Iris pigment epithelial cell (primary cell): ENCODE measurements at places on chromosomes 4 and X.
A peak's percentile ranks its signal among the peaks of the same experiment; 100 is the strongest.

- no peak for DNase-seq
Measured at GRCh38 chrX:140099221-140099620, 133.9 kb upstream of the CXorf66 start.

GRCh38 chr4:3330707-3331106 lies 37.9 kb downstream of the RGS12 start:
- no peak for DNase-seq

DNA sequence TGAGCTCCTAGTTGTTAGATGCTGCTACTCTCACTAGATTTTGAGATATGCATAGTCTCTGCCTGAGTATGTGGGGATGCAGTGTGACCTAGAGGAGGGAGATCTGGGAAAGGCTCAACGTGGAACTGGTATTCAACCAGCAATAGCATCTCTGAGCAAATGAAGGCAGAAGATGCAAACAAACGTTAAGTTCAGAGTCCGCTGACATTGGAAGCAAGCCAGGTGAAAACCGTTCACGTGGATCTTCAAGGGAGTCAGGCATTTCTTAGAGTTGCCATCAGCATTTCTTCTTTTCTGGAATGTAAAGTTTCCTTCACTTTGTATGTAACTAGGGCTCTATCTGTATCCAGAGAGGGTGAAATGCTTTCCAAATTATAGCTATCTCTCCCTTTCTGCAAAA lies 59.9 kb downstream of the C4orf51 start:
- peak; percentile 56 for DNase-seq

DNA sequence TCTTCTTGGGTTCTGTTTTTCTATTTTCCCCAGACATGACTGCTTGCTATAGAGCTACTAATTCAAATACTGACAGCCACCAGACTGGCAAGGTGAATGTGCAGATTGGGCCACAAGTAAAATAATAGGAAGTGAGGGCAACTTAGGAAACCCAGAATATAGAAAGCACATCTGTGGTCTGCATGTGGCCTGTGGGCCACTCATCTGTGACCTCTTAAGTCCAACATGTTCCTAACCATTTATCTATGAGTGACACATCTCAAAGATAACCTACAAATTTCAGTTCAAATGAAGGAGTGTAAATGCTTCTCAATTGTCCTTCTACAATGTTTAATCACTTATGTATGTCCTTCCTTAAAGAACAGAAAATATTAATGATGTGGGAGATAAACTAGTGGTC lies 128.9 kb downstream of the REELD1 start:
- no peak for DNase-seq

- no peak for DNase-seq
Measured at GRCh38 chrX:108071578-108071977, 19.8 kb downstream of the PSMD10 start.

GRCh38 chr4:37223732-37224131 lies 20.8 kb upstream of the NWD2 start:
- no peak for DNase-seq

DNA sequence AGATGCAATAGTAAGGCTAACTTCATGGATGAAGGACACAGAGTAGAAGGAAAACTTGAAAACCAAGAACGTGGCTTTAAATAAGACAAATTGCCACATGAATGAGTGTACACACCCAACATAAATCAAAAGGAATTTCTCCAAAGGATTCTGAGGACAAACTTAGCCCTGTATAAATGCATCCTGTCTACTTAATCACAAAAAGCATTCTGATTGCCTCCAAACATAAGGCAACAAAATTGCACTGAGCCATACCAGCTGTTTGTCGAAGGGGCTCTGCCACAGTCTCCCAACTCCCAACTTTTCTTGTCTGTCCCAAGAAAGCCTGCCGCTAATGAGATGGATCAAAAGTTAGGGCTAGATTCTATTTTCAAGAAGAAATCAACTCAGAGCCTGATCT lies 194.3 kb downstream of the SOWAHB start:
- no peak for DNase-seq

DNA sequence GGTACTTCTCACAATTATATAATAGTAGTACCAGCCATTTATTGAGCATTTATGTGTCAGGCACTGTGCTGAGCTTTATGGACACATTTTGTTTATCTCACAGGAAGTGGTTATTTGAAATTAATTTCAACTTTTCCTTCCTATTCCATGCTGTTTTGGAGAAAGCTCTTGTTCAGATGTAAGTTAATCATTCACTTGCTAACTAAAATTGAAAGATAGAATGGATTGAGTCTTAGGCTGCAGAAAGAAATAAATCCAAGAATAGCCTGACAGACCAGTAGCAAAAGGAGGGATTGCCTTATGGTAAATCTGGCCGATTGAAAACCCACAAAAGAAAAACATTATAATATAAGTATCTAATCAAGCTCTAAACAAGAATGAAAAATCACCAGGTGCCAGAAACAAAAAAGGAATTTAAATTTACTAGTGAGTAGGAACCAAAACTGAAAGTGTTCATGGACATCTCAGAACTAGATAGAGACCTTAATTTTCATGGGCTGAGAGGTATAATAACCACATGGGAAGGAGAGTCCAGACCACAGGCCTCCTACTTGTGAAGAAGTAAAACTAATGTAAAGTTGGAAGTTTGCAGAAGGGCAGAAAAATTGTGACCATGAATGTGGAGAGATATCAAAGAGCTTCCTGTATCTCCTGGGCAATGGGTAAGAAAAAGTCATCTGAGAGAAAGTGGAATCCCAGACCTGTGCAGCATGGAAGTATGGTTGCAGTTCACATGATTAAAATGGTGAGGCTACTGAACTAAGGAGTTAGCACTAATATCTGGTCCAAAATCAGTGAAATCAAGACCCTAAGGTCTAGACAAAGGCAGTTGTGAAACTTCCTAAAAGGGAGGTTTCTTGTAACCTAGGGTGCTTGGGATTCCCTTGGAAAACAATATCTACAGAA lies 38.0 kb downstream of the RADX start:
- no peak for DNase-seq

DNA sequence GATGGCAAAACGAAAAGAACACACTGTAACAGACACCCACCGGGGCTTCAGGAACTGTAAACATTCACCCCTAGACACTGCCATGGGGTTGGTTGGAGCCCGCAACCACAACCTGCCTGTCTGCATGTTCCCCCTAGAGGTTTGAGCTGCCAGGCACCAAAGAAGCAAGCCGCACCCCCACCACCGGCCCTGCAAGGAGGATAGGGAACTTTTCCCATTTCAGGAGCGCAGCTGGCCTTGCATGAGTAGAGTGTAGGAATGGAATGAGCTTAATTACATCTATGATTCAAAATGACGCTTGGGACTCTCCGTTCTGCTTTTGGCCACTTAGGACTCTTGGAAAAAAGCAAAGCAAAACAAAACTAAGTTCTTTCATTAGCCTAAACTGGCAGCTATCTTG lies 243.6 kb upstream of the CTSO start:
- no peak for DNase-seq

GRCh38 chr4:175443547-175443946 lies 368.5 kb downstream of the GPM6A start:
- DNase-seq = peak; percentile 8

GRCh38 chrX:155334486-155335336 lies at the start of gene CLIC2:
Gene CLIC2 (minus strand): TSS chrX:155334614. CDS start chrX:155334427, 187 bp downstream.
- peak; percentile 54 for DNase-seq

DNA sequence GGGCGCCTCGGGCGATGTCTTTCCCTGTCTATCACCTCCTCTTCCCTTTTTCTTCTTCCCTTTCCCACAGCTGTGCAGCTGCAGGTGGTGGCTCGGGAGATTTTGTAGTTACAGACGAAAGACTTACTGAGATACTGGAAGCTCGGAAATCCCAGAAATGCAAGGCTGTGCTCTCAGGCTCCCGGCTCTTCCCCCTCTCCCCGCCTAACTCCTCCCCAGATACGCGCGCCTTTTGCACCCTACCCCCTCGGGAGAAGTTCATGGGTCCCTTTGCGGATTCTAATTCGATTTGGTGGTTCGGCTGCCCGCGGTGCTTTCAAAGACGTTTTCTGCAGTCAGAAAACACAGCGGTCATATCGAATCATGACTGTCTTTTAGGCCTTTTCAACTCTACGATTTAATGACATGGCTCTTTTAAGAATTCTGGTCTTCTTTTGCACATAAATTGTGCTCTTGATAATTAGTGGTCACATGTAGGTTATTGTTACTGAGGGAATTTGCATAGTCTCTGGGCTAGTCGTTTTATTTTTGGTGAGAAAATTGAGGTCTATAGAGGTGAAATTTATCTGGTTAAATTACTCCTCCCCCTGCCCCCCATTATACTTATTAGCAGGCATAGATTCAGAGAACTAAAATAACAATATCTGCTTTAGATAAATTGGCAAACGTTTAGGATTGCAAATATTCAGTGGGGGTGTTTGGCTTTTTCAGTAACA lies 1.6 kb downstream of the SEPTIN11 start:
- DNase-seq = peak; percentile 71

GRCh38 chr4:8207314-8207713 lies 8.2 kb downstream of the SH3TC1 start:
- no peak for DNase-seq

GRCh38 chr4:179196511-179196910 lies 1754.3 kb upstream of the AGA start:
- DNase-seq = peak; percentile 29

- no peak for DNase-seq
Measured at GRCh38 chr4:158036998-158037397, 135.8 kb downstream of the GASK1B start.

DNA sequence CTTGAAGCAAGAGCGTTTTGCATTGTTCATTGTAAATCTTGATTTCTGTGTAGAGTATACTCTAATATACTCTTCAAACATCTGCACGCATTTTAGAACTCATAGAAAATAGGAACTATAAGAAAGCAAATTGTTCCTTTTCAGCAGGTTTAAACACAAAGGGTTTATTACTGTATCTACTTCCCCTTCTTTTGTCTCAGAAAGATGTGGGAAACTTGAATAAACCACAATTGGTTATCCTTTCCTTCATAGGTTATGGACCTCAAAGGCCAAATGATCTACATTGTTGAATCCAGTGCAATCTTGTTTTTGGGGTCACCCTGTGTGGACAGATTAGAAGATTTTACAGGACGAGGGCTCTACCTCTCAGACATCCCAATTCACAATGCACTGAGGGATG lies 46.0 kb upstream of the GUCY1B1 start:
- DNase-seq = no peak

GRCh38 chr4:24995346-24995919 lies 35.3 kb downstream of the LGI2 start:
- no peak for DNase-seq

- DNase-seq = peak; percentile 28
Measured at GRCh38 chr4:81565142-81565870, 93.6 kb upstream of the RASGEF1B start.

DNA sequence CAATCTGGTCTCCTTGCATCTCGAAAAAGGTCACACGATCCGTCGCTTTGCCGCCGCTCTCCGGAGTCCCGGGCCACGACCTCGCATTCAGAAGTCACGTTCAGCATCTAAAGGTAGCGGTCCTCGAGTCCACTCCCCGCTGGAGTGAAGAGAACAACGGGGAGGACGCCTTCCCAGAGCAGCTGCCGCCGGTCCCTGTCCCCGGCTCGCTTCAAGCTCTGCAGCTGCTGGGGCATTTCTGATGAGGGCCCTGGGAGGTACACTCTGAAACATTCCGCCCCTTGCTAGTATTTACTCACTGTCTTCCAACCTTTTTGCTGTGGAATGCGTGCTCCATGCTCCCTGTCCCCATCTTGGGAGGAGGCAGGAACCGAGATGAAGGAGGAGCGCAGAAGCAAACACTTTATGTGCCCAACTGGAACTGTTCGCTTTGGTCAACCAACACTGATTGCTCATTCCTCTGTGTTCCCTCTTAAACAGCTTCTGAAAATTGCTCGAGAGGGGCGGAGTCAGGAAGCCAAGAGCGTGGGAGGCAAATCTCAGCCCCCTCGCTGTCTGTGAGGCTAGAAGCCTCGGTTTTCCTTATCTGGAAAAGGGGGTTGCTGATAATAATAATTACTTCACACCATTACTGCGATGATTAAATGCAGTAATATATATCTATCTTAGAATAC lies 6.4 kb upstream of the VAMP7 start:
- DNase-seq = no peak

GRCh38 chrX:12950851-12951594 lies 23.9 kb upstream of the TMSB4X start:
- no peak for DNase-seq

GRCh38 chr4:40418430-40419230 lies 83.5 kb downstream of the CHRNA9 start:
- no peak for DNase-seq

DNA sequence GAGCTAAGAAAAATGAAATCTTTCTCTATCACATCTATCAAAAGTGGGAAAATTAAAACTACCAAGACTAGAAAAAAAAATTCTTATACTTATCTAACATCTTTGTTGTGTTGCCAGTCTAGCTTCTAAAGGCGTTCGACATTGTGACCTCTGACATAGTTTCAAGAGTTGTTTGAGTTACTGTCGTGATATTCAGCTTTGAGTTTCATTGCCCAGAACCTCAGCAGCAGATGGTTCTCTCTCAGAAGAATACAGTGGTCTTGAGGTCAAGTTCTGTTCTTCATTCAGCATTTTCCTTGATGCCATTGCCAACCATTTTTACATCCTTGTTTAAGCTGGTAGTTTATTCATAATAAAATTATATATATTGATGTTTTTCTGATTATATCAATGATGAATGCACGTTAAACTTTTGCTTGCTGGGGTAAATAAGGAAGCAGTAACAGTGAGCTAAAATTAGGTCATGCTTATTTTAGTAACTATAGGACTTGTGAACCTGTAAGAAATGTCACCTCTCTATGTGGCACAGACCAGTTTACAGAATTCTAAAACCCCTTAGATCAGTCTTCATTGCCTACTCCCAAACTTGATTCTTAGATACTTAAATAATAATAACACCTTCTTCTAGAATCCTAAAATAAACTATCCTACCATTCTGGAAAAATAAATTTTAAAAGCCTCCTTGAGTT lies 23.1 kb upstream of the SMIM31 start:
- no peak for DNase-seq

DNA sequence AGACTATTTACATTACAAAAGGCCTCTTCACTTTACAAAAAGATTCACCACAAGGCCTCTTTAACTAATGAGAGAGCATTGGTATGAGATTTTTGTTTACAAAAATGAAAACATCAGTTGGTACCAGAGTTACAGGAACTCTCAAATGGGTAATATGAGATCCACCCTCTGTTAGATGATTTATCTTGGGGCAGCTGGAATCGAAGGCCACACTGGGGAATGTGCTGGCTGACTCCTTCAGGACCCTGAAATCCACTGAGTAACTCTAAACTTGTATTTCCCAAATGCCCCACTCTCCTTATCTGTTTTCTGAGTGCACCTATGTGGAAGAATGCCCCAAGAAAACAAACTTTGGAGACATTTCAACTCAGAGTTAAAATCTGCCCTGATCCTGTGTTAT lies 232.9 kb upstream of the F9 start:
- no peak for DNase-seq

- DNase-seq = no peak
Measured at GRCh38 chrX:150502091-150502490, 66.3 kb upstream of the MTM1 start.

GRCh38 chrX:106619797-106620196 lies 8.0 kb downstream of the RADX start:
- peak; percentile 24 for DNase-seq

GRCh38 chr4:158201876-158202275 lies 8.4 kb upstream of the TMEM144 start:
- no peak for DNase-seq

- DNase-seq = no peak
Measured at GRCh38 chrX:66203114-66203513, 39.1 kb downstream of the HEPH start.

- peak; percentile 91 for DNase-seq
Measured at GRCh38 chr4:110808351-110808878, 185.5 kb upstream of the PITX2 start.

GRCh38 chr4:24949970-24950369 lies 37.1 kb upstream of the CCDC149 start:
- no peak for DNase-seq
